Thyroid gland (tissue), 4 donors: ENCODE measurements at places on chromosomes 16 and 17. TPM values are rescaled to one million over a fixed set of nuclear protein-coding genes. Genes with fewer than 3 reads are reported as not detected.

DNA sequence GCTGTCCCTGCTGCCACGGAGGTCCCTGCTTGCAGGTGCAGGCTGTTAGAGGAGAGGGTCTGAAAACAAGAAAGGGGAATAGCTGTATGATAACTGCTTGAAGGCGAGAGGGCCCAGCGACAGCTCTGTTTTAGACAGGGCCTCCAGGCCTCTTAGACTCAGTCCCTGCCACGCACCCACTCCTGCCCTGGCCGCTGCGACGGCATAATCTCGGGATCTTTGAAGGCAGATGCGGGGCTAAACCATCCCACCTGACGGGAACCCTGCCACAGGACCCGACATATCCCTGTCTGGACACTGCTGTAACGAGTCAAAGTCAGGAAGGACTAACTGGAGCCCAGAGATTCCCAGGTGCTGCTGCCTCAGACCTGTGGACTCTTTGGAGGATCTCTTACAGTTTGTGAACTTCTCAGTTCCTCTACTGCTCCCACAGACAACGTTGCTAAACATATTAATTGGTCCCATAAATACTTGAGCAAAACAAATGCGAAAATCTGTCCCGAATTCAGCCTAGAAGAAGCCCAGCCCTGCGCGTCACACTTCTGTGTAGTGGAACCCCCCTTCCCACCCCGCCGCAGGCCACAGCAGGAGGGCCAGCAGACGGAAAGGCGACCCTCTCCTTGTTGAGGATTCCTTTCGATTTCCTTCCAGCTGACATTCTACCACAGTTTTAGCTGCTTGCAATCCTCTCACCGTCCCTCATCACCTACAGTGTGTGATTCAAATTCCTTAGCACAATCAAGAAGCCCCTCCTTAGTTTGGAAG is 998 bp upstream of the TMEM11 start:
- peak overlapping the region; percentile 96 for H3K27ac ChIP-seq
- H3K27me3 ChIP-seq = no peaks in the 10 kb centered on the region
- no peaks in the 10 kb centered on the region for H3K36me3 ChIP-seq
- peaks cover 41% of the 10 kb centered on the region for H3K4me1 ChIP-seq

- H3K4me1 ChIP-seq = no peaks in the 10 kb centered on the region
- no peaks in the 10 kb centered on the region for H3K27me3 ChIP-seq
- no peak overlapping the region for H3K27ac ChIP-seq
- no peak overlapping the region for H3K4me3 ChIP-seq
- no peak for DNase-seq
Observed at GRCh38 chr17:80111702-80112470, 10.5 kb downstream of the GAA start.

DNA sequence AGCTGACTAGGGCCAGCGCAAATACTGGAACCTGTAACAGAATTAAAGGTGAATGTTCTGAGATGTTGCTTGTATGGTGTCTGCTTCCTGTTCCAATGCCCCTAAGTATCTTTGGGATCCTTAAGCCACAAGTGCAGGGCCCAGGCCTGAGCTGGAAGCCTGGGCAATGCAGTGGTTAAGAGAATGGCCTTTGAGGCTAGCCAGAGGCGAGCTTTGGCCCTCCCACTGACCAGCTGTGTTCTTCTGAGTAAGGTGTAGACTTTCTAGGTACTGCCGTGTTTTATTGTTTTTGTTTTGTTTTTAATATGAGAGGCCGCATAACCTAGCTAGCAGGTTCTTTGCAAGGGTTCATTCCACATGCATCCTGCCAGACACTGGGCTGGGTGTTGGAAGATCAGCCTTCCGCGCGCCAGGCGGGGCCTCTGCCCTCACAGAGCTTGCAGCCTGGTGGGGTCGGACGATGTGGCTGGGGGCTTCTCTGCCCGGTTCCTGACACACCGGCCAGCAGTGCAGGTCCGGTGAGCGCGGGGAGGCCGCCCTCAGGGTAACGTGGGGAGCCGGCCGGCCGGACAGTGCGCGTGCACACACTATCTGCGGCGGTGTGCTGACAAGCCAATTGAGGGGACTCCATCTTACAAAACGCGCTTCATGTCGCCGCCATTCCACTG is 551 bp upstream of the MLX start:
- peaks cover 42% of the 10 kb centered on the region for H3K36me3 ChIP-seq
- peak overlapping the region; percentile 82 for H3K27ac ChIP-seq
- DNase-seq = no peak
- no peak overlapping the region for H3K4me3 ChIP-seq

DNA sequence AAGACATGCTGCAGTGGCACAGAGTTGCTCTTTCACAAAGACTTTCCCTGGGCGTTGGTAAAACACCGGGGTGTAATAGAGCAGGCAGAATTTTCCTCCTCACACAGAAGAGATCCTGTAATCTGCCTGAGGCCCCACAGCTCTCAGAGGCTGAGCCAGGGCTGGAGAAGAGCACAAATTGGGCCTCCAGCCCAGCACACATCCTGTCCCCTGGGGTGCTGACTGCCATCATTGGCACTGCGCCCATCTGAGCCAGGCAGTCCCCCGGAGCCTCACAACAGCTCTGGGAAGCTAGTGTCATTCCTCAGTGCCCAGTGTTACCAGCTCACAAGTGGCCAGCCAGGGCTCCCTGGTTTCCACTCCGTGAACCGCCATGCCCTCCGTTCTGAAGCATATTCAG is 119.4 kb downstream of the SOCS1 start:
- peak overlapping the region; percentile 20 for H3K27ac ChIP-seq
- DNase-seq = peak; percentile 81
- H3K36me3 ChIP-seq = no peaks in the 10 kb centered on the region
- H3K27me3 ChIP-seq = no peaks in the 10 kb centered on the region
- H3K4me1 ChIP-seq = peaks cover 71% of the 10 kb centered on the region
- H3K4me3 ChIP-seq = no peak overlapping the region

DNA sequence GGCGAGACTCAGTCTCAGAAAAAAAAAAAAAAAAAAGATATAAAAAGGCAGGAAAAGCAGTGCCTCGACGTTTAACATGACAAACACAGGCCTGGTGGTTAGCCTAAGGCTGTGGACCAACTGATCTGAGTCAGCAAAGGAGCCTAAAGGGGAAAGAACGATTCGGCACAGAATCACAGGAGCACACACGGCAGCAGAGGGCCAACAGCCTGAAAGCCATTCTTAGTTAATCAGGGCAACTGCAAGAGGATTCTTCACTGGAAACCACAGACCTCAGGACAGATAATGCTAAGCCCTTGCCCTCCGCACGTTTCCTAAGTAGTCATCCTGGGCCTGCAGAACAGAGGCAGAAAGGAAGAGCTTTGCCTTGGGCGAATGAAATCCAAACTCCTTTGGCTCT is 14.7 kb downstream of the TMEM11 start:
- DNase-seq = no peak
- H3K27ac ChIP-seq = no peak overlapping the region
- peaks cover 35% of the 10 kb centered on the region for H3K4me1 ChIP-seq
- H3K36me3 ChIP-seq = no peaks in the 10 kb centered on the region
- no peaks in the 10 kb centered on the region for H3K27me3 ChIP-seq
- no peak overlapping the region for H3K4me3 ChIP-seq

Gene HSD11B2
- 11.9 TPM for total RNA-seq

Gene PDIA2
- not detected for total RNA-seq

Gene ZNHIT3
- total RNA-seq = 24.4 TPM

Gene ALOX12
- total RNA-seq = not detected

Gene FOXC2
- 1.9 TPM for total RNA-seq

Gene MFAP4
- 12.6 TPM for total RNA-seq

Gene LIG3
- total RNA-seq = 40.2 TPM

Gene MMP25
- 0.83 TPM for total RNA-seq
